IMR-90 (cell line): ENCODE measurements at places on chromosomes 1 and 21. TPM values are rescaled to one million over a fixed set of nuclear protein-coding genes. Genes with fewer than 3 reads are reported as not detected.

C1orf210 gene
- not detected in 2 replicates for total RNA-seq

CHAF1B gene
- total RNA-seq, result 4.5 and 4.7 TPM in 2 replicates

RAD54L gene
- total RNA-seq, result 4.7 and 4.8 TPM in 2 replicates

CELA3B gene
- not detected in 2 replicates for total RNA-seq

PADI1 gene
- total RNA-seq, result not detected in 2 replicates

FCRLB gene
- total RNA-seq, result 0.90 and 1.1 TPM in 2 replicates

KCNK1 gene
- 0.90 and 1.1 TPM in 2 replicates for total RNA-seq

OLIG2 gene
- not detected in 2 replicates for total RNA-seq
